ENCODE measurements at places on chromosomes 5 and 9.

DNA sequence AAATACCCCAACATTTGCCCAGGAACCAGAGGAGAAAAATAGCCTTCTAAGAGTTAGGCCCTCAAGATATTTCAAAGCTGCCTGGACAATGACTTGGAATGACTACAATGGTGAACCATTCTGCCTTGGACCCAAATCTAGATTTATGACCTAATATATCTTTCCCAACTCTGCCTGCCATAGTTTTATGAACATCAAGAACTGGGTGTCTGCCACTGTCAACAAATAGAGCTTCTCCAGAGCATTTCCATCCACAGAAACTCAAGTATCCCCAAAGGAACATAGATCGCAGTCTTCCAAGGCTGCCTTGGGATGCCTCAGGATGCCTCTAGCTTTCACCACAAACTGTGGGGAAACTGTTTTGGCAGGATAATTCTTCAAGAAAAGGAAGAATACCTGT is 48.2 kb upstream of the NFIB start:
- DNase-seq = no peak

- no peak for DNase-seq
Observed at GRCh38 chr5:83957188-83957587, 236.5 kb upstream of the HAPLN1 start.

DNA sequence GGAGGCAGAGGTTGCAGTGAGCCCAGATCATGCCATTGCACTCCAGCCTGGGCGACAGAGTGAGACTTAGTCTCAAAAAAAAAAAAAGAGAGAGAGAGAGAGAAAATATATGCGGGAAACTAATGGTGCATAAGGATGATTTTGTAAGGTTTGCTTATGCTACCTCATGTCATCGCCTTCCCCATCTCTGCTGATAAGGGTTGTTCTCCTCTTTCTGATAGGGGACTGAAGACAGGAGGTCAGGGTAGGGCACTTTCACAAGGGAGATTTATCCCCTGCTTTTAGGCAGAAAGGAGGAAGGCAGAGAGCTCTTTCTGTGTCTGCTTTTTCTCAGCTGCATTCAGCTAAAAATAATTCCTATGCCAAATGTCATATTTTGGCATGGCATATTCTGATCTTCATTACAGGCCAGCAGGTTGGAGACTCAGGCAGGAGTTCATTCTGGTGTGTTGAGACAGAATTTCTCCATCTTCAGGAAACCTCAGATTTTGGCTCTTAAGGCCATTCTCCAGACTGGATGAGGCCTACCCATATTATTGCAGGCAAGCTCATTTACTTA is 220.2 kb downstream of the AUH start:
- DNase-seq = no peak

DNA sequence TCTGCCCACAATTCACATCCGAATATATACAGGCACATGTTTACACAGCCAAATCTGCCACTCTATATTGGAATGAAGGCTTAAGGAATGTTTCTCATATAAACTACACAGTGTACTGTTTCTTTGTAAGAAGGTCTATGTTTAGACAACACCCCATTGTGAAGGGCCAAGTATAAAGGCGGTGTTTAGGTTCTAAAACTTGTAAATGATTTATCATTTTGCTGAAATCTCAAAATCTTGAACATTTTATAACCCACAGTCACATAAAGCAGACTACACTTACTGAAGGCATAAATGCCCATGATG is 94.0 kb downstream of the ZNF608 start:
- DNase-seq = no peak

GRCh38 chr5:141771562-141771961 is 89.5 kb upstream of the ARAP3 start:
- DNase-seq = no peak

- DNase-seq = no peak
Observed at GRCh38 chr9:137270929-137271695, 6.4 kb upstream of the TOR4A start.

DNA sequence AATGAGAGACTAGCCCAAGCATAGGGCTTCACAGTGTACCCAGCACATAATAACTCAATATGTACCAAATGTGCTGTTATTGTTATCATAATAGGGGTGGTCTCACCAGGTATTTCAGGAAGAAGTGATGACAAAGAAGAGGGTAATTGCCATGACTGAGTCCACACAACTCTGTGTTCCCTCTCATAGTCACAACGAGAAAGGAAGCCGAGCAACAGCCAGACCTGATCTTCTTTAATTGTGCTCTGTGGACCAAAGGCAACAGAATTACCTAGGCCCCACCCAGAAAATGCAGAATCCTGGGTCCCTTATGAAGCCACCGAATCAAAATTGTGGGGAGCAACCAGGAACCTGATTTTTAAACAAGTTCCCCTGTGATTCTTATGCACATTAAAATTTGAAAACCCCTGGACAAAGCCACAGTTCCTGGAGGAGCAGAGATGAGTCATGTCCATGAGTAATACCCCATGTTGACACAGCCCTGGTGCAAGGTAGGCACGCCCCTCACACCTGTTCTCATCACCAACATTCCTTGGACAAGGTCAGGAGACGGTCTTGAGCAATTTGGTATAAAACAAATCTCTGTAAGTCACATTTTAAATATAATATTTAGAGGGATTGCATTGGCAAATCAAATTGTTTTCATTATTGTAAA is 5.2 kb downstream of the FGF1 start:
- DNase-seq = no peak

DNA sequence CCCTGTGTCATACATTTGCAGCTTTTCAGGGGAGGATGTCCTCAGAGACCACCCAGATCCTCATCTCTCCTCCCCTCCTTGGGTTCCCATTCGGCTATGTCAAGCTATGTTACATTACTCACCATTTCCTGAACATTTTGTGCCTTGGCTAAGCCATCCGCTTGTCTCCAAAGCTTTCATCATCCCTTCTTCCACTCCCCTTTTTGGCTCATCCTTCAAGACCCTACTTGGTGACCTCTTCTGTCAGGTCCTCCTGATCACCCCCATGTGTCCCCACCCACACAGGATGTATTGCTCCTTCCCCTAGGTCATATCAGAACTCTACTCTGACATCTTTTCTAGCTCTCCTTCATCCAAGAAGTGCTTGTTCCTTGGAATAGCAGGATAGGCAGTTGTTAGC is 81.8 kb downstream of the BOD1 start:
- DNase-seq = no peak

DNA sequence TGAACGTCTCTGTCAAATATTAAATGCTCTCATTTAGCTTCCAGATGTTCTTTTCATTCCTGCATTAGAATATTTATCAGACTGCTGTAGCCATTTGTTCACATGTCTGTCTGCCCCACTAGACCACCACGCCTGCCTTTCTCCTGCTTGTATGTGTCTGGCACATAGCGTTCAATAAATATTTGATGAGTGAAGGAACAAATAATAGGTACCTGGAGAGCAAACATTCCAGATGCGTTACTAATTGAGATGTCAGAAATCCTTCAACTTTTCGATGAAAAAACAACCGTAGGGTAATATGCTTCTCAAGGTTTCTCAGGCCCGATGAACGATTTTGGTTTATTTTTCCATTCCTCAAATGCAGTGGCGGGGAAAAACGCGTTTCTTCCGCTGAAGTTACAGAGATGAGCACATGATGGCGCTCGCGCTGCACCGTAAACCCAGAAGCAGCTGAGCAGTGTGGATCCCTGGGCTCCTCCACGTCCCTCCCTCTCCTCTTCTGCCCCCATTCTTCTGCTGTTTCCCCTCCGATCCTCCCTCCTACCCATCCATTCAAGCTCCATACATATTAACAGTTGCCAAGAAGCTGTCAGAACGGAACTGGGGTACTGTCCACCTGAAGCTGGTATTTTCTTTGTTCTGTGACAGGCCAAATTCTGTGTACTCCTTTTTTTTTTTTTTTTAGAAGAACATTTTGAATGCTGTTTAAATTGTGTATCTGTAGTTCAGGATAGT is 245.4 kb downstream of the MPDZ start:
- DNase-seq = no peak

GRCh38 chr9:76022317-76022716 is 131.8 kb downstream of the PCSK5 start:
- no peak for DNase-seq

GRCh38 chr5:181047921-181048320 is 7.9 kb downstream of the BTNL9 start:
- DNase-seq = no peak

DNA sequence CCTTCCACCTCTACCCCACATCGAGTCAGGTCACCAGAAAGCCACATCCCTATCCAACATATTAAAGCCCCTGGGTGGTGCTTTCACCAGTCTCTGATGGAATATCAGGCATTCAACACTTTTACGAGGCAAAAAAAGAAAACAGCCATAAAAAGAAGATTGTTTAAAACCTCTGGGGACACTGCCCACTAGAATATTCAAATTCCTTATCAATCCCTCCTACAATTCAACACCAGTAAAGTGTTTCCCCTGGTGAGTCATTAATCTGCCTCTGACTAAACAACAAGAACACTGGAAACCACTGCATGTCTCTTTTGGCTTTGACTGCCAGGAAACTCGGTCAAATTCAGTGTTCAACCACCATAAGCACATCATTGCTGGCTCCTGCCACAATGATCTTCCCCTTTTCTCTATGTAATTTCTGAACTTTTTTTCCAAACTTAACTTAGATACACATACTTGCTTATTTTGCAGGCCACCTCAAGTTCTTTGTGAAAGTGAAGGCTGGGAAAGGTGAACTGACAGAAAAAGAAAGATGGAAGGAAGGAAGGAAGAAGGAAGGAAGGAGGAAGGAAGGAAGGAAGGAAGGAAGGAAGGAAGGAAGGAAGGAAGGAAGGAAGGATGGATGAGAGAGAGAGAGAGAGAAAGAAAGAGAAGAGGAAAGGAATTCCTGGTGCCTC is 105.3 kb downstream of the PAX5 start:
- DNase-seq = no peak

- no peak for DNase-seq
Observed at GRCh38 chr5:113682497-113683136, 169.1 kb downstream of the YTHDC2 start.

GRCh38 chr5:38757451-38758245 is 88.2 kb upstream of the OSMR start:
- DNase-seq = no peak

DNA sequence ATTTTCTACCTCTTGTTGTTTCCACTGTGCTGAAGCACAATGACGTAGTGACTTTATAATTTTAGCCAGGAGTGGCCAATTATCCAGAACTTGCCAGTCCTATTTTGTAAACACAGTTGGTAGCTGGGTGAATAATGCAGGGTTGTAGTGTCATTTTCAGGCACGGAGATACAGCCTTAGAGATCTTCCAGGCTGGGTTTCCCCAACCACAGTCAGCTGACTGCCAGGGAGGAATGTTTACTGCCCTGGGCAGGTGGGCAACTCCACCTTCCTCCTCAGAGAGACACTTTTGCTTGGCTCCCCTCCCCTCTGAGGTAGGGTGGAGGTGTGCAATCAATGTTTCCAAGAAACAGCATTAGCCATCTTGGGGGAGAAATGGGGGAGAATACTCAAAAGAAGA is 228.1 kb upstream of the NR4A3 start:
- DNase-seq = no peak

DNA sequence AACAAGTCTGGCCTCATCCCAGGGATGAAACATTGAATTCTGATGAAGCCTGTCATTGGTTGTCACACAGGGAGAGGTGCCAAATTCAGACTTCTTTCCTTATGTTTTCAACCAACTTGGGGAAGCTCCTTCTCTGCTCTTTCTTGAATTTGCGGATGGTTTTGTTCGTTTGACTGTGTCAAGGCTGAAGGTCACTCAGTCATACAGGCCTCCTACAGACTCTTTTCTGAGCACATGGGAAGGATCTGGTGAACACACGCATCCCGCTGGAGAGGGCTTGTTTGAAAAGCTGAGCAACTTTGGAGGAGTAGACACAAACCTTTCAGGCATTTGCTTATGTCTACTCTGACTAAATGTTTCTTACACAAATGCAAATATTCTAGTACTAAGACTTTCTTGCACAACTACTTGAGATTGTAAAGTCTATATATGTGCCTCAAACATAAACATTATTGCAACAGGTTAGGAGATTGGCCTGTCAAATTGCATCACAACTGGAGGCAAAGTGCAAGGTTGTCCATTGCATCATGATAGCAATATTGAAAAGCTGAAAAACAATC is 151.5 kb upstream of the NR3C1 start:
- DNase-seq = no peak

- DNase-seq = no peak
Observed at GRCh38 chr5:95821110-95822021, 1.2 kb downstream of the GLRX start.

DNA sequence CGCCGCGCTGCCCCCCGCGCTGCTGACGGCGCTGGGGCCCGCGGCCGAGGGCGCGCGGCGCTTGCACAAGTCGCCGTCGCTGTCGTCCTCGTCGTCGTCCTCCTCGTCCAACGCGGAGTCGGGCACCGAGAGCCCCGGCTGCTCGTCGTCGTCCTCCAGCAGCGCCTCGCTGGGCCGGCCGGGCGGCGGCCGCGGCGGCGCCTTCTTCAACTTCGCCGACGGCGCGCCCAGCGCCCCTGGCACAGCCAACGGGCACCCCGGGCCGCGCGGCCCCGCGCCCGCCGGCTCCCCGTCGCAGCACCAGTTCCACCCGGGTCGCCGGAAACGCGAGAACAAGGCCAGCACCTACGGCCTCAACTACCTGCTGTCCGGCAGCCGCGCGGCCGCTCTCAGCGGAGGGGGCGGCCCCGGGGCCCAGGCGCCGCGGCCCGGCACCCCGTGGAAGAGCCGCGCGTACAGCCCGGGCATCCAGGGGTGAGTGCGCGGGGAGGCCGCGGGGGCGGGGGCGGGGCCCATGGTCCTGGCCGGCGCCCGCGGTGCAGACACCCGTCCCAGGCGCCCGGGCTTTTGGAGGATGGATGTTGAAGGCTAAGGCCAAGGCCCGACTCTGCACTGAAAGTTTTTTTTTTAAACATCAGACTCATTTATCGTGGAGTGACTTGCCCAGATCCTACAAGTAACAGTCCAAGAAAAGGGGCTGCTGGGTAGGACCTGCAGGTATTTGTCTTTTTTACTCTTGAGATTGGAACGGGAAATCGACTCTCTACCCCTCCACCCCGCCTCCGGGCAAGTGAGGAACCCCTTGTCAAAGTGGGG is 1.2 kb downstream of the TENT4A start:
- no peak for DNase-seq

DNA sequence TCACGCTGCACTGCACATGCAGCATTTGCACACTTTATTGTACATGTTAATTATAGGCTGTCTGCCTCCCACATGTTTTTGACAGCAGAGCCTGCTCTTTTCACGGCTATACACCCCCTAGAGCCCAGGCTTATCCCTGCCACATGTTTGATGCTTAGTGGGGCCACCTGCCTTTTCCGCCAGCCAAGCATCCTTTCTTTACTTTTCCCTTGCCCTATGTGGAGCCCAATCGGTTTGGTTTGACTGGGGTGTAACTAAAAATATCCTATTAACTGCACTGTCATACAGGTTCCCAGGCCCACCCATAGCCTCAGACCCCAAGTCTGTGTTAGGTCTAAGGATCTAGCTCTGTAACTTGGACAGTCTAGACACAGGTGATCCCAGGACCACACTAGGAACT is 18.9 kb upstream of the S1PR3 start:
- no peak for DNase-seq
